ENCODE measurements at places on chromosomes 7 and 10.

- DNase-seq, result no peak
Observed at GRCh38 chr7:151936207-151936606, 20.0 kb upstream of the GALNTL5 start.

- DNase-seq, result no peak
Observed at GRCh38 chr7:116859323-116859722, 3.1 kb upstream of the CAPZA2 start.

DNA sequence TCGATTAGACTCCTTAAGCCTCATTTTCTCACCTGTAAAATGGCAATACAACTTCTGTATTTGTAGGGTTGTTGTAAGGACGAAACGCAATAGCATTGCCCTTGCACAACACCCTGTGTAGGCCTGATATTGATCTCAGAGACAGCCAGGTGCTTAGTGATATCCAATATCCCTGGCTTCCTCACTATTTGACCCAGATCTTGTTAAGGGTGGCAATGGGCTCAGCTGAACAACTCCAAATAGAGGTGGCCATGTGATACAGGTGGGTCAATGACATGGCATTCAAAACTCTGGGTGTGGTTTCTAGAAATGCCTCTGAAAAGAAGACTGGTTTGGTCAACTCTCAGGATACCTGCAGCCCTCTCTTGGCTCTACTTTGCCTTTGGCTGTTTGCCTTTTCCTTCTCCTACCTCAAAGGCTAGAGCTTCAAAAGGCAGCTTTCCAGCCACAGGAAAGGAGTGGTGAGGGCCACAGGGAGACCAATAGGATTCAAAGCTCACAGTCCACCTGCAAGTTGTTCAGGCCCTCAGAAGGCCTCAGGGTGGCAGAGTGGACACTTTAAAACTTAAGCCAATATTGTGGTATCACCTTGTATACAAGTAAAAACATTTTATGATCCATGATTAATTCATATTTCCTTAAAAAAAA, 14.9 kb upstream of the GATAD1 start:
- DNase-seq, result no peak

GRCh38 chr7:80833289-80834268, 85.3 kb downstream of the SEMA3C start:
- no peak for DNase-seq

DNA sequence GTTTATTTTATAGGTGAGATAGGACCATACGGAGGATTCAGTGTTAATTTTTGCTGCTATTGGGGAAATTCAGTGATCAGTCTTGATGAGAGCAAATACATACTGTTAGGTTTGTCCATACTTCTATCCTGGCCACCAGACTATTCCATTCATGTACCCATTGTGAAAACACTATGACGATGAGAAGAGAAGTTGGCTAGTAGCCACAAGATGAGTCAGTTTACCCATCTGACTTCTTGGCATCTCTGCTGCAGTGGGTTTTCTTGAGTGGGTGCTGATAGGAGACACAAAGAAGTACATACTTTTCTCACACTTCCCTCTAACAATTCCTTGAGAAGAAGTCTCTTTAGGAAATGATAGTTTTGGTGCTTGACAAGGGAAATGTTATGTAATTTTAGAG, 133.1 kb downstream of the TFPI2 start:
- DNase-seq, result no peak

- DNase-seq, result no peak
Observed at GRCh38 chr7:94003446-94004023, 620 bp downstream of the BET1 start.

- DNase-seq, result no peak
Observed at GRCh38 chr7:81447351-81447952, 322.4 kb downstream of the HGF start.

DNA sequence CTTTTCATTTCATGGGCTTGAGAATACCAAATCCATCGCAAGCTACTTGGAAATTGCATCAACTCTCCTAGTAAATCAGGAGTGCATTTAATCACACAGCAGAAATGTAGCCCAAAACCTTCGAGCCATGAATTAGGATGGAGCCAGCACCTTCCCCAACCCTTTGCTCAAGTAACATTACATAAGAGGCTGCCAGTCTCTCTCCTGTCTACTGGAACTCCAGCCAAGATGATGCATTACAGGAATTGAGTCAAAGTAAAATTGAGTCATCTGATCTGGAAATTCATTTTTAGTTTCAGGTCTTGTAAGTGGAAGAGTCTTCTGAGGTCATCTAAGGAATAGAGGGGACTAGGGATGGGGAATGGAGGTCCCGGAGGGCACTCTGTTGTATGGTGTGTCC, 69.7 kb upstream of the FHIP2A start:
- no peak for DNase-seq

- DNase-seq, result no peak
Observed at GRCh38 chr7:52928591-52928990, 106.8 kb upstream of the POM121L12 start.

GRCh38 chr10:127872011-127872761, 20.6 kb downstream of the CLRN3 start:
- DNase-seq, result no peak

DNA sequence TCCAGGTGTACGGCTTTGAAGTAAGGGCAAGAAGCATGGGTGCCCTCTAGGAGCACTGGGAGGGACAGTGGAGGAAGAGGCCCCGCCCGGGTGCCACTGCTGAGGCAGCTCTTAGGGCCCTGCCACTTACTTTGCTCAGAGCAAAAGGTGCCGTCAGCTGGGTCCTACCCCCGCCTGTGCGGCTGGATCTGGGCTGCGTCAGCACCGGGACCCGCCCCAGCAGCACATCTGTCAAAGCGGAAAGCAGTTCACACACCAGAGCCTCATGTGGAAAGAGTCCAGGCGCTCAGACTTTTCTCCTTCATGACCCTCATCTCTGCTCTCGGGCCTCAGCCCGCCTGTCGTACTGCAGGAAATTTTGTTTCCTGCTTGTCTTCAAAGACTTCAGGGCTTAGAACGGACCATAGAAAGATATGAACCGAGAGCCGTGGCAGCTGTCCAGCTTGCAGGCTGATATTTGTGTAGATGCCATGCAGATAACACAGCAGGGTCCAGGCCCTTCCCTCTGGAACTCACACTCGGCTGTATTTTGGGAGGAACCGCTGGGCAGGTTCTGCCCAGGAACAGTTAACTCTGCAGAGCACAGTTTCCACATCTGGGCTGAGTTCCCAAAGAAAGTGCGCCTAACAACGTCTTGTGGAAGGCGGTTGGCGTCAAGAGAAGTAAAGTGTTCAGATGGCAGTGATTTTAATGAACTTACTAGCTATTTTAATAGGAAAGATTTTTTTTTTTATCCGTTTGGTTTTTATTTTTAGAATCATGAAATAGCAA, 44.3 kb upstream of the PRKAR1B start:
- DNase-seq, result no peak

GRCh38 chr10:112587729-112588128, 140.7 kb downstream of the VTI1A start:
- DNase-seq, result no peak

DNA sequence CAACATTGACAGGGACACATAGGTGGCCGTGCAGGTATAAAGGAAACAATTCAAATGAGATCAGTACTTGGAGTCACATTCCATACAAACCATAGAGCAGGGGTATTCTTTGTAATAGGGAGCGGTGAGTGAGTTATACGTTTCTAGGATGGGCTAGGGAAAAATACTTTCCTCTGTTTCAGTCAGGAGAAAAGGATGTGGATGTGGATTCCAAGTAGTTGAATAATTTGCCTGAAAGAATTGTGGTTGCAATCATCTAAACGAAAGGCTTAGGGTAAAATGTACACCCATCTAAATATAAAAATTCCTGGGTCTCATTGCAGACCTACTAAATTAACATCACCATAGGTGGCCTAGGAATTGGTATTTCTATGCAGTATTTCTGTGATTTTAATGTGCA, 270.7 kb upstream of the IGFBP3 start:
- no peak for DNase-seq

DNA sequence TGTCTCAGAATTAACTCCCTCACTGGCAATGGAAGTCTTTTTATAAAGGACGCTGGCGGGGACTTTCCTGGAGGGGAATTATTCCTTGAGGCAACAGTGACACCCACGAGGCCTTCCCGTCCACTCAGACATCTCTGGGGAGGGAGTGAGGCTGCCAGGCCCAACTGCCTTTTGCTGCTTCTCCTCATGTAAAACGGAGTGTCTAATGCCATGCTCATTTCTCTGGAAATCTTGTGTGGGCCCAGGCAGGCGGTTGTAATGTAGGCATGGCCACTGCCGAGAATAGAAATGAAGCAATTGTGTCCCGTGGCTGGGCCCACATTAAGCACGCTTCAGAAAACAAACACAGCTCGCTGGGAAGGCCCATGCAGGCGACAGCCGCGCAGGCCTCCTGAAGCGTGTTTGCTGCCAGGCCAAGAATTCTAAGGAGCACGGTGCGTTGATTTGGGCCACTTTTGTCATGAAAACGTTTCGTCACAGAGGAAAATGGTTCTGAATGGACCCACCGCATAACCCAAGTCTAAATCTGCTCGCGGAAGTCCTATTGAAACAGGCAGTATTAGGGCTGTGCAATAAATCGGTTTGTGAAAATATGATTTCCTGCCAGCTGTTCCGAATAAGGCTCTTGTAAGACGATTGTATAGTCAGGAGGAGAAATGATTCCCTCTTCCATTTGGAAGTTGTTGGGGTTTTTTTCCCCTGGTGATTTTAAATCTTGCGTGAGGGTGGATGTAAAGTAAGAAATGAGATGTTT, 104.2 kb upstream of the CHST15 start:
- peak; percentile 6 for DNase-seq

GRCh38 chr7:138919216-138919615, 62.0 kb downstream of the KIAA1549 start:
- no peak for DNase-seq

DNA sequence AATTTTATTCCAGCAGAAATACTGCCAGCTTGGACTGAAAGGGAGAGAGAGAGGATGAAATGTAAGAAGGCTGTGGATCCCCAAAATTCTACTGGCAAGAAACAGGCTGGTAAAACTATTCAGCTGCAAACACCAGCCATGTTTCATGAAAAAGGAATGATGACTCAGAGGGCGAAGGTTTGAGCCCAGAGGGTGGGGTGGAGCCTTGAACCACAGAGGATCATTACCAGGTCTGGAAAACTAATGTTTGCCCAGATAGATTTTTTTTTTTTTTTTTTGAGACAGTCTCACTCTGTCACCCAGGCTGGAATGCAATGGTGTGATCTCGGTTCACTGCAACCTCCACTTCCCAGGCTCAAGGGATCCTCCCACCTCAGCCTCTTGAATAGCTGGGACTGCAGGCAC, 41.7 kb upstream of the NRF1 start:
- DNase-seq, result no peak

- DNase-seq, result no peak
Observed at GRCh38 chr7:123666492-123666891, 10.8 kb downstream of the LMOD2 start.

DNA sequence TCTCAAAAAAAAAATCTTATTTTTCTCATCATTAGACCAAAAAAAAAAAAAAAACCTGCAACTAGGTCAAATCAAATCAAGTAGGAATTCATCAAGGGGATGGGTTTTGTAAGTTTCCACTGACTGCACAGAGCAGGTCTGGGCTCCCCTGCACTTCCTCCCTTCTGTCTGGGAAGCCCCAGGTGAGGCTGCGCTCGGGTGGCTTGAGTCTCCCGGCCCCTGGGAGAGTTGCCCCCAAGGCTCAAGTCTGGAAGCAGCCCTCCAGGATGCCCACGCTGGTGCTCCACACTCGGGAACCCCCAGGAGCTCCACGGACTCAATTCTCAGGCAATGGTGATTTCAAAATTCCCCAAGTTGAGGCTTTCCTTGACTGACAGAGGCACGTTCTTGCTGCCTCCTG, 41.7 kb upstream of the RBM33 start:
- no peak for DNase-seq

DNA sequence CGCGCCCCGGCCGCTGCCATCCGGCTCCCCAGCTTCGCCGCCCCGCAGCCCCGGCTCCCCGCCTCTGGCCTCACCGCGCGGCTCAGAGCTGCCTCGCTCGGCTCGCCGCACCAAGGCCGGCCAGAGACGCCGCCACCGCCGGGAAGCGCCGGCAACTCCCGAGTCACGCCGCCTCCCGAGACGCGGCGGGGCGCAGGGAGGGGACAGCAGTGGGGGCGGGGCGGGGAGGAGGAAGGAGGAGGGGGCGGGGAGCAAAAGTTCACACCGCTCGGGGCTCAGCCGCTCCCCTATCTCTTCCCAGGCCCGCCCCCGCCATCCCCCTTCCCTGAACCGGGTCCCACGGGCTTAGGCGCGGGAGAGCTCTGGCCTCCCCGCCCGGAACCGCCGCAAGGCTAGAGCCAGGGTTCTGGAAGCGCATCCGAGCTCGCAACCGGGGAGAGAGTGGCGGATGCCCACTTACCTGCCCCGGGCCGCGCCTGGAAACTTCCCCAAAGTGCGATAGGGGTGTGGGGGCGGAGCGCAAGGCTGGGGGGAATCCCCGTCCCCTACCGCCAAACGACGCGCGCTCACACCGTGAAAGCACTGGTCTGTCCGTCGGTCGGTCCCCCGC, 1.0 kb downstream of the CHST15 start:
- no peak for DNase-seq

GRCh38 chr10:91412354-91413087, 2.4 kb downstream of the HECTD2 start:
- DNase-seq, result no peak

DNA sequence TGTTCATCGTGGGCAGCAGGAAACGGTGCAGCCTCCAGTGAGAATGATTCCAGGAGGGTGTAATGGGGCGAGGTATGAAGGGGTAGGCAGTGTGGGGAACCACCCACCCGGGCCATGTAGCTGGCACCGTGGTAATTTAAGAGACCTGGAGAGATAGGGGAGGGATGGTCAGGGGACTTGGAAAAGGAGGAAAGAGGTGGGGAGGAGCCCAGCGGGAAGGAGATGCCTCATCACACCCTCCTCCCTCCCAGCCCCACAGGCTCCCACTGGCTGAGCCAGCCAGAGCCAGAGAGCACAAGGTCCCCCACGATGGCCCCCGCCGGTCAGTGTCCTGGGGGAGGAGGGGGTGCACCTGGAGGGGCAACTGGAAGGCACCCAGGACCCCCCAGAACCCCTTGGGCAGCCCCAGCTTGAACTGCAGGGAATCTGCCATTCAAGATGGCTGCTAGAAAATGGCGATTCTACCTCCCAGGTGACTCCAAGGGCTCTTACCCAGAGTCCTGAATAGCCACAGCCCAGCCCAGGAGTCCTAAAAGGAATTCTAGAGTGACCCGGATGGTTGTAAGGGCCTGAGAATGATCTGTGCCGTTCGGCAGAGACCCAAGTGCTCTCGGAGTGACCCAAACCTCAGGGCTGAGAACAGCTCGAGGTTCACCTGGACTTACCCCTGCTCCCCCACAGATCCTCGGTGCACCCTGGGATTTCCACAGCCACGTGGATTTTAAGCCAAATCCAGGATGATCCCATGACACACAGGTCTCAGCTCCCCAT, 28.8 kb downstream of the CALML3 start:
- no peak for DNase-seq
